ENCODE measurements at places on chromosomes 5 and 9.

- DNase-seq: no peak
Measured at GRCh38 chr5:190366-191035, 794 bp upstream of the LRRC14B start.

DNA sequence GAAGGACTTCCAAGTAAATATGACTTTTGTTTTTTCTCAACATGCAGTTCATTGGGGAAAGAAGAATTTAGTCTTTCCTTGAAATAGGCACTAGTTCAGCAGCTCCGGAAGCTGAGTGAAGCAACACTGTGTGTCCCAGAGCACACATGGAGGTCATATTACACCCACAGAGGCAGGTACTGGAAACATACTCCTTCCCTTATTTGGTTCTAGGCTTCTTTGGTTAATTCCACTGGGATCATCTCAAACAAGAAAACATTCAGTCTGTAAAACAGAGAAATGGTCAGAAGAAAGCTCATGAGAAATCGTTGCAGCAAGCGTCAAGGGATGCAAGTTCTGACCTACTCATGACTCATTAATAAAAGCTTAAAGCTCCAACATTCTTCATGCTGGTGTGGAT, 175.1 kb upstream of the PCSK5 start:
- DNase-seq: no peak

- DNase-seq: no peak
Measured at GRCh38 chr9:129586685-129587084, 34.2 kb downstream of the C9orf50 start.

DNA sequence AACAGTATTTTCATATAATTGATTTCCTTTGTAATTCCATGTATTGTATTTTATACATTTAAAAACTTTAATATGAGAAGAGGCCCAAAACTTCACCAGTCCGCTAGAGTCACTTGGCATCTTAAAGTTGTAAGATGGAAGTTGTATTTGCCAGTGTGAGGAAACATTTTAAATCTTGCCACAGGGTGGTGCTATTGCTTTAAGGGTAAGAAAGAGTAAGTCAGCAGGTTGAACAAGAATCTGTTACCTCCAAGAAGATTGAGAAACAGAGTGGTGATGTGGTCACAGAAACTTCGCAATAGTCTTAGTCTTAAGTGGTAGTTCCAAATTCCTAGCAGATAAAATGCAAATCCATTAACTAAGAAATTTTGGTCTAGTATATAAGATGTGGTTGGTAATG, 39.8 kb upstream of the RANBP6 start:
- DNase-seq: peak; percentile 53

DNA sequence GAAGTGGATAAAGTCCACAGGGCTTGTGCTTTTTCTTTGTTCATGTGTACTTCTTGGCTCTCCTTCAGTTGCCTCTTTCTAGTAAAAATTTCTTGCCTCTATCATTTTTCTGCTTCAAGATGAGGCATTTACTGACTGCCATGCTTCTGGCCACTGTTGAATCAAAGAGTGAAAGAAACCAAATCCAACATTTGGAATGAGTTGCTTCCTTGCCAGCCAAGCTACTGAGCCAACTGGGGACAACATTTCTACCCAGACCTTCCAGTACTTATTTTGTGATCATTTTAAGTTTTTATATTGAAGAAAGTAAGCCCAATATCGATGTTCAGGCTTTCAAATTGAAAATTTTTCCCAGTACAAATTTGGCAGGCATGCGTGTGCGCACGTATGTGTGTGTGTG, 73.2 kb downstream of the SNCAIP start:
- DNase-seq: no peak
